CD4-positive, alpha-beta T cell treated with Interleukin-17A for 1 hour (primary cell): ENCODE measurements at places on chromosomes 11 and 22.

DNA sequence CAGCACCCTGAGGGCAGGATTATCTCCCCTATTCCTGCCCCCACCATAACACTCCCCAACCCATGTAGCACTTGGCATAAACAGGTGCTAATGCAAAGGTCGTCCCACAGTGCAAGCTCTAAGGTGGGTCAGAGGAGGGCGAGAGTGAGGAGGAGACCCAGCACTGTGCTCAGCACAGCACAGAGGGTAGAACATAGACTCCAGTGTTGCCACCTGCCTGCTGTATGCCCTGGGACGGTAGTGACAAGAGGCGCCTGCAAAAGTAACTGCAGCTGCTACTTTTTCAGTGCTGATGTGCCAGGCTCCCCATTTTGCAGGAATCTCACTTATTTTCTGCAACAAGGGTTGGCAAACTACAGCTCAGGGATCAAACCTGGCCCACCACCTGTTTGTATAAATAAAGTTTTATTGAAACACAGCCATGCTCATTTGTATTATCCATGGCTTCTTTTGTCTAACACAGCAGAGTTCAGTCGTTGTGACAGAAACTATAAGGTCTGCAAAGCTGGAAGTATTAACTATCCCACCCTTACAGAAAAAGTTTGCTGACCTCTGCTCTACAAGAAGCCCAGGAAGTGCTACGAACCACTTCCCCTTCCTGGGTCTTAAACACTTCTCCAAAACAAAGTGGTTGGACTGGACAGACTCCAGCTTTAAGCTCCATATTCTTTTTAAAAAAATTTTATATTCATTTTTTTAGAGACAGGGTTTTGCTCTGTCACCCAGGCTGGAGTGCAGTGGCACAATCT, 16.9 kb upstream of the CDC42BPG start:
- DNase-seq: peak; percentile 47

- DNase-seq: no peak
These were observed 12.4 kb downstream of the C11orf21 start for GRCh38 chr11:2289350-2289749.

GRCh38 chr22:50074551-50075530, 10.4 kb downstream of the MLC1 start:
- DNase-seq: no peak

DNA sequence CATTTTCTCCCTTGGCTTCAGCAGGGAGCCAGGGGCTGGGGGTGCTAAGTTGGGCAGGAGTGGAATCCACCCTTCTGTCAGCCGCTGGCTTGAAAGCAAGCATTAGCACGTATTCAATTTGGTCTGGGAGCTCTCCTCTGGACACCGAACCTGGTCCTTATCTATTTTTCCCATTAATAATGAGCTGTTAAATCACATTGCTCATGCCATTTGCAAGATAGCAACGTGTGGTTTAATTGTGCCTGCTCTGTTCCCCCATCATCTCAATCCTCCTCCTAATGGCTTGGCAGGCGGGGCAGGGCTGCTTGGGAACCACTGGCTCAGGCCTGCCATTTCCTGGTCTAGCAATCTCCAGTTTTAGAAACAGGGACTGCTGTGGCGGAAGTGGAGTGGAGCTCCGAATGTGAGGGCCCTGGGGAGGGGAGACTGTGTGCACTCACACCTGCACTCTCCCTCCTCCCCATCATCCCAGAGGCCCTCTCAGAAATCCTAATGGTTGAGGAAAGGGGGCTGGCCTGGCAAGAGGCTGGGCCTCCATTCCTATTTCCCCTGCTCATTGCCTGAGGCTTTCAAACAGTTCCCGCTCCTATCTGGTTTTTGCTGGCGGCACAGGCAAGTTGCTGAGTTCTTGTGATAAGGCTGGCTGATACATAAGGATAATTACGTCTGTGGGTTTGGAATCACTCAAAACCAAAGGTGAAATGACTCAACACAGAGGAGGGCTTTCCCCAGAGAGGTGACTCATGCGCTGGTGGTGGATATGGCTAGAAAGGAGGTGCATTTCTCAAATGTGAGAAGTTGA, 201.2 kb upstream of the E2F8 start:
- DNase-seq: no peak

DNA sequence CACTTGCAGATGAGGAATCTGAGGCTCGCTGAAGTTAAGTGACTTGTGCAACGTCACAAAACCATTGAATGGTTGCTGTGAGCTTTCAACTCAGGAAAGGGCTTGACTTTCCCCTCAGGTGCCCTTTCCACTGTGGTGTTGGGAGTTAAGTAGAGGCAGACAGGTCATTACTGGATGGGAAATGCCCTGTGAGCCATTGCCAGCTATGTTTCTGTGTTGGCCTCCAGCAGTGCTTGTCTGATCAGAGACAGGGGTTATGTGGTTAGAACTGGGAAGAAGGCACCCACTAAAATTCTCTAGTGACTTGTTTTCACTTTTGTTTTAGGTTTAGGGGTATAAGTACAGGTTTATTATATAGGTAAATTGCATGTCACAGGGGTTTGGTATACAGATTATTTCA, 96.6 kb downstream of the FDX1 start:
- peak; percentile 29 for DNase-seq

- DNase-seq: peak; percentile 76
These were observed 87.4 kb upstream of the ARHGAP32 start for GRCh38 chr11:129279326-129280026.

GRCh38 chr11:111285189-111286091, 12.9 kb upstream of the POU2AF3 start:
- DNase-seq: no peak

DNA sequence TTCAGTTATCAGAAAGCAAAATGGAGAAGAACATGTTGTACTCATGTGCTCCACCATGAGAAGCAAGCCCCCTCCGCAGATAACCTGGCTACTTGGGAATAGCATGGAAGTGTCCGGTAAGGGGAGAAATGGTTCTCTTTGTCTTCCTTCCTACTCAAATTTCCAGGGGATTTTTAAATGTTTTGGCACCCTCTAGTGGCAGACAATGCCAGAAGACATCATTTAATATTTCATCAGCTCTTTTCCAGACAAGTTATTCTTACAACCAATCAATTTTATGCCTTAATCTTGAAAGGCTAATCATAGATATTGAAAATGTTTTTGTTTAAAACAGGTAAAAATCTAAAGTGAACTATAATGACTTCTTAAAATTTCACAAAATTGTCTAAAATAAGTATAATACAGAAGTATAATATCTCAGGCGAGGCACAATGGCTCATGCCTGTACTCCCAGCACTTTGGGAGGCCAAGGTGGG, 15.7 kb downstream of the CRTAM start:
- DNase-seq: peak; percentile 81

DNA sequence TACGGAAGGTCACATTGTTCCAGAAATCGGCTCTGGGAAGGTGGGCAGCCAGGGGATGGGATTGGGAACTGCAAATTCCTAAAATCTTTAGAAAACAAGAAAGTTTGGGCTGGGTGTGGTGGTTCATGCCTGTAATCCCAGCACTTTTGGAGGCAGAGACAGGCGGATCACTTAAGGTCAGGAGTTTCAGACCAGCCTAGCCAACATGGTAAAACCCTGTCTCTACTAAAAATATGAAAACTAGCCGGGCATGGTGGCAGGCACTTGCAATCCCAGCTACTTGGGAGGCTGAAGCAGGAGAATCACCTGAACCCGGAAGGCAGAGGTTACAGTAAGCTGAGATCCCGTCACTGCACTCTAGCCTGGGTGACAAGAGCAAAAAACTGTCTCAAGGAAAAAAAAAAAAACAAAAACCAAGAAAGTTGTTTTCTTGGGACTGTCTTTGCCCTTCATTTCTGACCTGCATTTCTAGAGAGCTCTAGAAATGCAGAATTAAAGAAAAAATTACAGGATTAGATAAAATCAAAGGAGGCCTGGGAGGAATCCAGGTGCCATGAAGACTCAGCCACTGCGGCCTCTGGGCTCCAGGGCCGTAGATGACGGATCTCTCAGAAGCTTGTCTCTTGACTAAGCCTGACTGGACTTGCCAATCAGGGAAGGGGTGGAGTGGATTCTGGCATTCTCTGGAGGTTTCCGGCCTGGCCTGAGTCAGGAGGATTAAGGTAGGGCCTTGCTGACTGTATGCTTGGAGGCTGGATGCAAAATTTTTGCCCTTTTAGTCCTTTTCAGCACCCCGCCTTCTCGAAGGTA, 5.3 kb upstream of the MALAT1 start:
- no peak for DNase-seq

GRCh38 chr22:30892731-30893221, 75.8 kb downstream of the MORC2 start:
- DNase-seq: no peak

DNA sequence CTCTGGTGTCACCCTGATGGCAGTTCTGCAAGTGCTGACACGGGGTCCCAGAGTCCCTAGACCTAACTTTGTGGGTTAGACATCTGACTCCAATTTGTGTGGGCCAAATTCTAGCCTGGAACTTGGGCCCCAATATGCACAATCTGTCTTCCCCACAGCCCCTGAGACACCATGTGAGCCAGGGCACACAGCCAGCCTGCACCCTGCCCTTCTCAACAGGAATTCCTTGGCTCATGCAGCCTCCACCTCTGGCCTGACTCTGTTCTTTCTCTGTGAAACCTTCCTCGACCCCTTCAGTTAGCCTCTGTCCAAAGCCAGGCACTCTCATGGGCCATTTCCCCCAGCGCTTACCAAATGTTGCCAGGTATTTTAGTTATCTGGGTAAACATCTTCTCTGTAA, 59.1 kb upstream of the POU2AF1 start:
- no peak for DNase-seq

DNA sequence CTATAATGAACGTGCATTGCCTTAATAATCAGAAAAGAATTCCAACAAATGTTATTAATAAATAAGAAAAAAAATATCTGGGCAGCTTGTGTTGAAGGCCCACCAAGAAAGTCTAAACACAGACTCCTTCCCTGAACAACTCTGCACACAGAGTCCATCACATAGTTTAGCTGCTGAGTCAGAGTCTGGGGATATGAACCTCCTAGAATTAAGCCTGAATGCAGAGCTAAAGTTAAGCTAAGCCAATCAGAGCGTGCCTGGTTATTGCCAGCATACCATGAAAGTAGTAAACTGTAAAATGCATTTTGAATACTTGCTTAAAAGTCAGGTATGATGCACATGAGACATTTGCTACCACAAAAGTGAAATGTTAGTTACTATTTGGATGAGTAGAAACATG, 25.6 kb upstream of the TENM4 start:
- DNase-seq: no peak

GRCh38 chr11:117143390-117143789, 697 bp upstream of the PAFAH1B2 start:
- DNase-seq: peak; percentile 40

DNA sequence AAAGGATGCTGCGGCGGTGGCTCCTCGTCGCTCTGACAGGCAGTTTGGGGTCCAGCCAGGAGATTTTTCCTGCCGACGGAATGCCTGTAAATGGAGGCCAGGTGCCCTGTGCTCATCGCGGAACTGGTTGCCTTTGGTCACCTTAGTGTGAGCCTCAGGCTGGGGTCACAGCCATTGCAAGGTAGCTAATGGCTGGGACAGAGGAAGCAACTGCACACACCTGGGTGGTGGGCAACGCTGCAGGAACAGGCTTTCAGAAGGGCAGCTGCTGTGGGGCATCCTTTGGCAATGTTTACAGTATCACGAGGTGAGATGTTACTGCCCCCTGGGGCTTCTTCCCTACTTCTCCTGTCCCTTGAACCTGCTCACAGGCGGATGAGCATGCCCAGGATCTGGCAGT, 205.5 kb downstream of the GRIK4 start:
- DNase-seq: no peak

DNA sequence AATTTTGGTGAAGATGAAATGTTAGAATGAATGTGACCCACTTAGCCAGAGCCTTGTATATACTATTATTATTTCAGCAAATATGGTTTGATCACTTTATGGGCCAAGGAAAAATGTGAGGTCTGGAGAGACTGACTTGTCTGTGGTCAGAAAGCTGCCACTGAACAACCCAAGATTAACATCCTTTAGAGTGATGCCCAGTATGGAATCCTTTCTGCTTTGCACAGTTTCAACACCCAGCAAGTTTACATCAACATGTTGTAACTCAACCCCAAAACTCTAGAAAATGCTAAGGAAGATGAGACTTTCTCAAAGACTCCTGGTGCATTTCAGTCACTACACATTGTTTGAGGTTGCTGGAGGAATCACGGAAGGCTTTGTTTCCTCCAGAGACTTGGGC, 107.7 kb downstream of the SNX19 start:
- no peak for DNase-seq

- DNase-seq: no peak
These were observed 332.8 kb upstream of the MTNR1B start for GRCh38 chr11:92636543-92637188.

DNA sequence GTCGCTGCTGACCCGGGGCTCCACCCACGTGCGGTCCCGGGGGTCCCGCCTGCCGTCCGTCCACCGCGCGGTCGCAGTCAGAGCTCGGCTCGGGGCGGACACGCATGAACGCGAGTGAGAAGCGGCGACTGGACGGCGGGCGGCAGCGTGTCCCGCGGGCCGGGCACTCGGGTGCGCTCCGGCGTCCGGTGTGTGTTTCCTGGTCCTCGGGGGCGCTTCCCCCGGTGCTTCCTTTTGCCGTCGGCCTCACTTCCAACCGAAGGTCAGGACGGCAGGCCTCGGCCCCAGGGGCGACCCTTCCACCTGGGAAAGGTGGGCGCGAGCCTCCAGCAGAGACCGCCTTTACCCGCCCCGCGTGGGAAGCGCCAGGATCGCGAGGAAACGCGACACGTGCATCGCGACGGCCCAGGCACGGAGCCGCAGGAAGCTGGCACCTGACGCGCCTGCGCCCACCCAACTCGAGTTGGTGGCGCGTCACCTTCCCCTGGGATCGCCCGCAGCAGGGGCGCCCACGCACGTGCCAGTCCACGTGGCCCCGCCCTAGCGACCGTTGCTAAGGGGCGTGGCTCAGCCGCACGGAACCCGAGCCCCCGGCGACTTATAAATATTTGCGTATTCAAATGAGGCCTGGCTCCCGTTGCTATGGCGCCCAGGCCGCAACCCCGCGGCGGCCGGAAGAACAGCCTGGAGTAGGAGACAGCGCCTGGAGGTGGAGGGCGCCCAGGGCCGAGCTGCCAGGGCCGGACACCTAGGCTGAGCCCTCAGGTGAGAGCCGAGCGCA, at the start of gene LRRC56:
Gene LRRC56 (plus strand): TSS at position 687 of the 781 bp plus-strand sequence. CDS start 3,158 bp downstream, outside the sequence.
- DNase-seq: peak; percentile 96

DNA sequence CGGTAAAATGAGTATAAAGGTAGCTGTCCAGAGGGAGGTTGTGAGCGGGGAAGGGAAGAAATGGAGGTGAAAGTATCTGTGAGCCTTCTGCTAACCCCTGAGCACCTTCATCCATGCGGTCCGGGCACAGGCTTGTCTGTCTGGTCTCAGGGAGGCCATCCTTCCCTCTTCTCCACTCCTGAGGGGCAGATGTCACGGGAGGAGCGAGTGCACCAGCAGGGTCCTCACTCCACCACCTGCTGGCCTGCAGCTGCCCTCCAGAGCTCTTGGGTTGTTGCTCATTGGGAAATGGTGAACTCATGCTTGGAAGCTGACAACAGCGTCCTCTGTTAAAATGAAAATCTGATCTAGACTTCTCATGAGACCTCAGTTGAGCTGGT, 33.8 kb upstream of the WNT11 start:
- no peak for DNase-seq
